Amniotic stem cell (primary cell): ENCODE measurements at places on chromosomes 12 and 14.

DNA sequence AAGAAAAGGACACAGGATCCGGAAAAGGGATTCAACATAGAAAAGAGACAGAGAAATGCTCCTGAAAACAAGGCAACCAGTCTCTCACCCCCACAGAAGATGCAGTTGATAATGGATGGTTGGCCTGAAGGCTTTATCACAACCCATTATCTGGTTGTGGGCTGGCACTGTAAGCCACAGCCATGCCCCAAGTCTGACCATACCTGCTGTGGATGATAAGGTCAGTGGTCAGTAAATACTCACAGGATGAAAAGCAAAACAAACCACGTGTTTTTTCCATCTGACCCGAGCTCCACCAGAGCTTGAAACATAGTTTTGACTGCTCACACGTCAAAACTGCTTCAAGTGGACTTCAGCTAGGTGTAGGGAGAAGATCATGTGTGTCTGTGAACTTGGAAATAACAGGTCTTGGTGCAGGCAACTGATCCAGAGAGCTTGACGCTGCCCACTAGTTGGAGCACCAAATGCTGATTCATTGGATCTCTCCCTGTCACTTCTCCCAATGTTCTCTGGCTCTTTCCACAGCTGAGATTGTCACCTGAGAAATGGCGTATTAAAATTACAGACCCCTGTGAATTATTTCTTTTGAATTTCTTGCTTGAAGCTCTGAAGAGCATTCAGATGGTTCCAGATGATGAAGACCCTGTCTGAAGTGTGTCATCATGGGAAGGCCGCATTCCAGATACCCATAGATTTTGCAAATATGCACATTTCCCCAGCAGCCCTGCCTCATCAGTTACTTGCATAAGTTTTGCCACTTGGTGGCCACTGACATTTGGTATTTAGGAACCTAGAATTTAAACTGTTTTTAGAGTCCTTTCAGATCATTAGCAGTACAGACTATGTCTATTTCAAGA is 8.5 kb downstream of the TMEM233 start:
- DNase-seq: no peak

DNA sequence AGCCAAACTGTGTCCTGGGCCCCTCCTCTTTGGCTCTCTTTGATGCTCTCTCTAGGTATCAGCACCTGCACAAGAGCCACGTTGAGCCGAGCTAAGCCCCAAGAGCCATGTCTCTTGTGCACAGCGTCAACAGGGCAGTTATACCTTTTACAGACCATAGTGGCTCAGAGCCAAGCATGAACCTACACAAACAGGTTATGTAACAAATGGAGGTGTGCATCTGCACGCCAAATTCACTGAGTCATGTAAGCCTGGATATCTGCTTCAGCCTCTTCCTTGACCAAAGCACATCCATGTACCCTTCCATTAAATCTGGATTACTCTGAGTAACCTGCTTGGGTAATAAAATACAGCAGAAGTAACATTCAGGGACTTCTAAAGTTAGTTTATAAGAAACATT is 509.7 kb downstream of the NAV3 start:
- DNase-seq: no peak

GRCh38 chr14:72600551-72601330 is 293.2 kb downstream of the DPF3 start:
- no peak for DNase-seq

- DNase-seq: no peak
Measured at GRCh38 chr12:95533985-95534384, 17.3 kb downstream of the USP44 start.

DNA sequence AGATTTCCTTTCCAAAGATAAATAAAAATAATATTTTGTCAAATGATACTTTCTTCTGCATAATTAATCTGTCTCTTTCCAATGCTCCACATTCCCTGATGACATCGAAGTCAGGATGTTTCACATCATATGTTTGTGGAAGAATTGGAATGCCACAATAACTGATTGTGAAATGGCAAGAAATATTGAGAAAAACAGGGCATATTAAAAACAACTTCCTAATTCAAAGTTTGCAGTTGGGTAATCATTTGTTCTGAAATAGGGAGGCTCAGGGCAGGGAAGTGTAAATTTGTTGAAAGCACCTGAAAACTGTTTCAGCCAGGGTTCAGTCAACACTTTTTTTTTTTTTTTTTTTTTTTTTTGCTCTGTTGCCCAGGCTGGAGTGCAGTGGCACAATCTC is 50.7 kb downstream of the BCAT1 start:
- DNase-seq: no peak

DNA sequence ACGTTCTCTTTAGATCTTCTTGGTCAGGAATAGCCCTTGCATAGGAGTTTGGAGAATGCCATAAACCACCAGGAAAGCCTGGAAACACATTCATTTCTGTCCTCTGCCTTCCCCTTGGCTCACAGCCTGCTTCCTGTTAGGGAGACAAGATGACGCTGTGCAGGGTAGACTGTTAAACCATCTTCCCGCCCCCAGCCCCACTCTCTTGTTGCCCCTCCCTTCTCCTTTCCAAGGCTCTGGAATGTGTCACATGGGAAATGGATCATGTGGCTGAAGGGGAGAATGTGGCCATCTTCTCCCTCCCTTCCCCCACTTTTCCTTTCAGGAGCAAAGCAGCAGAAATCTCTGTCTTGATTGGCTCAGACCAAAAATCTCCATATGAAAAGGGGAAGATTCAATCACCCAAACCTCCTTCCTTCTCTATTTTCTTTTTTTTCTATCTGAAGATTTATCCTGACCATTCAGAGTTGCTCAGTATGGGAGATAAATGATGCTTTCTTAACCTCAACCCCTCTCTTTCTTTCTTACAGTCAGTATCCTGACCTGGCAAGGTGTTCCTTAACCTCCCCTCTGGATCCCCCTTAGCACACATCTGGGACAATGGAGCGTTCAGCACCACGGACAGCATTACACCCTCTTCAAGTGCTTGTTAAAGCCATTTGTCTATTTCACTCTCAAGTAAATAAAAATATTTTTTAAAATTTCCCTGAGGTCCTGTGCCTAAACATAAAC is 11.4 kb downstream of the GPR19 start:
- no peak for DNase-seq

DNA sequence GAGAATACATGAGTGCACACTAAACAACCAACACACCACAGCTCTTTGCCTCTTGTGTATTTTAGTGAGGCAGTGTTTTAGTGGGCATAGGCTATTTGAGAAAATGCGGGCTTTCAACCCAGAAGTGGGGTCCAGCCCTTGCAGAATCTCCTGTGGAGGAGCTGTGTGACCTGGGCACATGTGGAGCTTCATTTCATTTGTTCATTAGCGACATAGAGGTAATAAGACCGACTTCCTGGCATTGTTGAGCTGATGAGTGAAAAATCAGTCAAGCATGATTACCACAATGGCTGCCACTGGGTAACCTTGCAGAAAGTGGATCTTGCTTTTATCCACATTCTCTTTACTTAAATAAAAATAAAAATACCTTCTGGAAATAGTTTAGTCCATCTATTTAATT is 923.5 kb downstream of the BCL11B start:
- no peak for DNase-seq

DNA sequence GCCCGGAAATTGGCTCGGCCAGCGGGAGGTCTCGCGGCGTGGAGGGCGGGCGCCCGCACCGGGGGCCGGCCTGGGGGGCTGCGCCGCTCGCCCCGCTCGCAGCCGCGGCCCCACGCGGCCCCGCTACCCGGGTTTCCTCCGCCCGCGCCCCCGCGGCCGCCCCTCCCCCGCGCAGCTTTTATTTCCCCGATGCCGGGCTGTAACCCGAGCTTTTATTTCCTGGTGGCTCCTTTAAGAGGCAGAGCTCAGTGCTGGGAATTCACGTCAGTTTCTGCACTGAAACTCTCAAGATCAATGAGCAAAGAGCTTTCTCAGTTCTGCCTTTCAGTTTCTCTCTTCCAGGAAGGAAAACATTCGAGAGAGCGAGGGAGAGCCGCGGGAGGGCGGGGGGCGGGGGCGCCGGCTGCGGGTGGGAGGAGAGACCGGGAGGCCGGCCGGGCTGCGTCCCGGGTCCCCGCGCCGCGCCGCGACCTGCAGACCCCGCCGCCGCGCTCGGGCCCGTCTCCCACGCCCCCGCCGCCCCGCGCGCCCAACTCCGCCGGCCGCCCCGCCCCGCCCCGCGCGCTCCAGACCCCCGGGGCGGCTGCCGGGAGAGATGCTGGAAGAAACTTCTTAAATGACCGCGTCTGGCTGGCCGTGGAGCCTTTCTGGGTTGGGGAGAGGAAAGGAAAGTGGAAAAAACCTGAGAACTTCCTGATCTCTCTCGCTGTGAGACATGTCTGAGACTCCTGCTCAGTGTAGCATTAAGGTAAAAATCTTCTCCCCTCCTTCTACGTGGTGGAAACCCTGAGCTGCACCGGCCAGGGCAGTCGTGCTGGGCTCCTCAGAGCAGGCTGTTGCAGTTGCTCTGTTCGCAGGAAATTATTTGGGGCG is at the start of gene ETV6:
Gene ETV6, plus strand, starts transcription at position 262 of the 873 bp plus-strand sequence. Its CDS starts 454 bp downstream, at position 716.
- DNase-seq: peak; percentile 70

GRCh38 chr12:129383956-129384355 is 519.9 kb downstream of the TMEM132D start:
- DNase-seq: no peak
